ENCODE measurements at places on chromosomes 13 and 19. TPM values are rescaled to one million over a fixed set of nuclear protein-coding genes. Genes with fewer than 3 reads are reported as not detected.

GRCh38 chr13:23843436-23843835 is 45.8 kb downstream of the MIPEP start:
- H3K27ac ChIP-seq, result no peak overlapping the region
- H3K4me3 ChIP-seq, result no peak overlapping the region
- H3K27me3 ChIP-seq, result no peaks in the 10 kb centered on the region

- no peaks in the 10 kb centered on the region for H3K4me1 ChIP-seq
- H3K27ac ChIP-seq, result no peak overlapping the region
- H3K4me3 ChIP-seq, result no peak overlapping the region
- DNase-seq, result no peak
Measured at GRCh38 chr13:51050021-51050830, 60.8 kb downstream of the C13orf42 start.

DNA sequence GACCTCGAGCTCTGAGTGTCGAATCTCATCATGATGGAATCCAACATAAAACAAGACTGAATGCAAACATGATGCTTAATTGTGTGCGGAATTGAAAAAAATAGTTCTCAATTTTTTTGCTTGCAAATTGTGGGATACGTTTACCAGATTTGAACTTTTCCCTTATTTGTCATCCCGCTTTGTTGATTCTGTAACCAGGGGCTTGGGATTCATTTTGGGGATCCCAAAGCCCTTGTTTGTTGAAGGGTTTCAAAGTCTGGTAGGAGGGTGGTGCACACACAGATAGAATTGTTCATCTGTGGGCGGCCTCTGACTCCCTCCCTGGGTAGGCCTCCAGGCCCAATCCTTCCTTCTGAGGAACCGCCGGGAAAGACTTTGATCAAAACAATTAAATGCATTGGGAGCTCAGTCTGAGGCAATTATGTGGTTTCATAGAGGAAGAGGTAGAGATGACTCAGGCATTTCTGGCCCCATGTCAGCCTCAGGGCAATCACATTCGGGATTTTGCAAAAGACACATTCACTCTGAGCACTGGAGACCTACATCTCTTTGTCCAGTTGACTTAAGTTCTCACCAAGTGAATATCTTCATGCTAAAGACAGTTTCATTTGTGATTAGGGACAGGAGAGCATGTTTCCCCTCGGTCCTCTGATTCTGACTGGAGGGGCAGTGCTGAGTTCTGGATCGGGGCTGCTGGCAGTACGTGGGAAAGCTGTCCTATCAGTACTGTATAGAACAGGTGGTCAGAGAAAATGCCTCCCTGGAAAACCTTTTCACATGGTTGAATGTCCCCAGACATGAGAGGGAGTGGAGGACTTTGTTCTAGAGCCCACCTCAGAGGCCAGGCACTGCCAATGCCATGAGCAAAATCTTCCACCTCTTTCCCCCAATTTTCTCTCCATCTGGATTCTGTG is 27.8 kb upstream of the IGFL4 start:
- H3K27ac ChIP-seq, result no peak overlapping the region
- DNase-seq, result no peak
- no peak overlapping the region for H3K4me3 ChIP-seq
- H3K4me1 ChIP-seq, result no peaks in the 10 kb centered on the region
- H3K36me3 ChIP-seq, result no peaks in the 10 kb centered on the region

The ZNF208 gene
- 8.4 TPM for total RNA-seq

Data from thoracic aorta (tissue), 2 donors.